Activated CD4-positive, alpha-beta T cell treated with anti-CD3 and anti-CD28 coated beads, Interleukin-2, amount 50 U/mL, for 4 hours (primary cell): ENCODE measurements at places on chromosomes 3 and 15.

GRCh38 chr3:195820186-195820585 is 8.5 kb upstream of the MUC4 start:
- no peak for DNase-seq

DNA sequence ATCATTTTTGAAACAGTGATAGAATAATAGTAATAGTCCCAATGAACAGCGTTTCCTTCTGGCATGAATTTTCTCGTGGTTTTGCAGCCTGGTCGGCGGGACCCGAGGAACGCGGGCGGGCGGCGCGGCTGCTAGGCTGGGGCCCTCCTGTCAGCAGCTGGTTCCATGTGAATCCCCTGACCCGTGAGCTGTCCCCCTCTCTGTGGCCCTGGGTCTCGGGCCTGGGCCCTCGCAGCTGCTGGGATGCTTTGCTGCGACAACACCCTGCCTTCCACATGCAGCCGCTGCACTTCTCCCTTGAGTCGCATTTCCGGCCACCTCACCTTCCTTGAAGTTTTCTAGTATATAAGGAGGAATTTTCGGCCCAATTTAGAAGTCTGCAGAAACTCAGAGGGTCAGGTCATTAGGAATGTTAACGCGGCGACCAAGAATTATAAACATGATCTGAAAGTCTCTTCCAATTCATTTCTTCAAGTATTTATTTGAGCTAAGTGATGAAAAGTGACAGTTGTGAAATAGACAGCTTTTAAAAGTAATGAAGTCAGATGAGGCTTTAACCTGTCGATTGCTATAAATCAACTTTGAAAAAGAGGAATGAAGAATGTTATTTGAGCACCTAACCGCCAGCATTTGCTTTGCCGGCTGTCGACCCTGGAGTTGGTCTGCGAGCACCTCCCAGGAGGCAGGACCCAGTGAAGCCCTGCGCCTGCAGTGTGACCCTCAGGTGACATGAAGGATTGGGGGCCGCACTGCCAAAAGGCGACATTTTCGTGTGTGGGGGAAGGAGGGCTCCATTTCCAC is 27.7 kb downstream of the NR2F2 start:
- no peak for DNase-seq

DNA sequence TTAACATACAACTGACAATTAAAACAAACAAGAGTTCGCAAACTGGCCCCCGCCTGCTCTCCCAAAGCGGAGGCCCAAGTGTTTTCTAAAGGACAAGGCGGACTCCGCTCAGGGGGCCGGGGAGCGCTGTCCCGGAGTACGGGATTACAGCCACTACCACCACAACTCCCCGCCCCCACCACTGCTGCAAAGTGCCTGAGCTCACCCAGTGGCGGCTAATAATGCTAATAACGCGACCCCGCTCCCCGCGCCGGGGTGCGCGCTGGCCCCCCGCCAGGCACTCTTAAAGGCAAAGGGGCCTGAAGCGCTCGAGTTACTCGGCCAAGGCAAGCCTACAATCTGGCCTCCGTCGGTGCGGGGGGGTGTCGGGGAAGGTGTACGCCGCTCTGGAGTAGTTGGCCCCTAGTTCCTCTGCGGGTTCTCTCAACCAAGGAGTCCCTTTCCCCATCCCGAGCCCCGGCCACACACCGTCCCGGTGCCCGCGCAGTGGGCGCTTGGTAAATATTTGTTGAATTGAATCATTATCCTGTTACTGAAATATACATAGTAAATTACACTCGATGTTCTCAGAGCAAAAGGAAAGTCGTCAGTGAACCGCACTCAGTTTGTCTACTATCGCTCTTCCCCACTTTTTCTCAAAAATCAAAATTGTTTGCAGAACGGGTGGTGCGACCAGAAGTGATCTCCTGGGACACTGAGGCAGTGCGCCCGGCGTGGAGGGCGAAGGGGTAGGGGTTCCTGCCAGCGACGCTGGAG is 827 bp downstream of the WNT5A start:
- DNase-seq: no peak

DNA sequence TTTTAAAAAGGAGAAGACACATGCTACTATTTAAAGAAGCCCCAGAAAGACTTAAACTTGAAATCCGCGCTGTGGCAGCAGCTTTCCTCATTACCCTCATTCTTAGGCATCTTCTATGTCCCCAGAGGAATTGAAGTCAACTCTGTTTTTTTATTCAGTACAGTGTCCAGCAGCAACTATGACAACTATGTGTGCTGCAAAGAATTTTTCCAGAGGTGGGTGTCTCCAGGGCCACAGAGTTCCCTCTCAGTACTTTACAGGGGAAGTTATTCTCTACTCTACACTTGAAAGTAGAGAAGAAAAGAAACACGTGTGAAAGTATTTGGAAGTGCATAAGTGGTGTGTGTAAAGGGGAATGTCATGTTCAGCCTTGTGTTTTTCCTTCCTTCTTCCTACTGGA is 32.0 kb downstream of the GATM start:
- DNase-seq: no peak

GRCh38 chr15:31551323-31551722 is 224.7 kb downstream of the KLF13 start:
- DNase-seq: no peak
